Inflammatory macrophage treated with lipopolysaccharide for 4 hours (primary cell): ENCODE measurements at places on chromosomes 16 and 17.
A peak's percentile ranks its signal among the peaks of the same experiment; 100 is the strongest.

DNA sequence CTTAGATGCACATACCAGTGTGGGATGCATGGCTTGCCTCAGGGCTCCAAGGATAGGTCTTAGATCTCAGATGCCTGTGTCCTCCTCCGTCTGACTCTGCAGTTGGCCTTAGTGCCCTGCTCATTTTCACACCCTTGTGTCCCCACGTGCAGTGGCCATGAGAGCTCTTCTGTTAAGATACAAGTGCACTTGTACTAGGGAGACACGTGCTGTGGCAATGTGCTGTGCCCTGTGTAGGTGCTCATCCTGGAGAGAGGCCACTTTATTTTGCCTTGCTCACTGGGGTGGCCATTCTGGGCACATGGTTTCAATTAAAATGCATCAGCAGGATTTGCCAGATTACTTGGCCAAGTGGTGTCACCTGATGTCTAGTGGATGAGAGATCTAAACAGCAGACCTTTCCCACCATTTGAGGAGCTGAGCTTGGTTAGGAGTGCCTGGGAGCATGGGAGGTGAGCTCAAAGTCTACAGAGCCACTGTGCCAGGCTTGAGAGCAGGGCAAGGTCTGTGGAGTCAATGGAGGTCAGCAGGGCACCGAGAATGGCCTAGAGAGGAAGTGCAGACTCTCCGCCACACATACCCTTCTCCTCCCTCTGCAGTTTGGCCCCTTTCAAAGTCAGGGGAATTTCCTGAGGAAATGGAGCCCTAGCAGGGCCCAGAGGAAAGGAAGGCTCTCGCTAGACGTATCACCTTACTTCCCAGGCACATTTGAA lies 25.2 kb upstream of the SMPD3 start:
- DNase-seq: peak; percentile 69

- DNase-seq: no peak
Observed at GRCh38 chr17:76545918-76546555, 6.2 kb downstream of the PRCD start.

DNA sequence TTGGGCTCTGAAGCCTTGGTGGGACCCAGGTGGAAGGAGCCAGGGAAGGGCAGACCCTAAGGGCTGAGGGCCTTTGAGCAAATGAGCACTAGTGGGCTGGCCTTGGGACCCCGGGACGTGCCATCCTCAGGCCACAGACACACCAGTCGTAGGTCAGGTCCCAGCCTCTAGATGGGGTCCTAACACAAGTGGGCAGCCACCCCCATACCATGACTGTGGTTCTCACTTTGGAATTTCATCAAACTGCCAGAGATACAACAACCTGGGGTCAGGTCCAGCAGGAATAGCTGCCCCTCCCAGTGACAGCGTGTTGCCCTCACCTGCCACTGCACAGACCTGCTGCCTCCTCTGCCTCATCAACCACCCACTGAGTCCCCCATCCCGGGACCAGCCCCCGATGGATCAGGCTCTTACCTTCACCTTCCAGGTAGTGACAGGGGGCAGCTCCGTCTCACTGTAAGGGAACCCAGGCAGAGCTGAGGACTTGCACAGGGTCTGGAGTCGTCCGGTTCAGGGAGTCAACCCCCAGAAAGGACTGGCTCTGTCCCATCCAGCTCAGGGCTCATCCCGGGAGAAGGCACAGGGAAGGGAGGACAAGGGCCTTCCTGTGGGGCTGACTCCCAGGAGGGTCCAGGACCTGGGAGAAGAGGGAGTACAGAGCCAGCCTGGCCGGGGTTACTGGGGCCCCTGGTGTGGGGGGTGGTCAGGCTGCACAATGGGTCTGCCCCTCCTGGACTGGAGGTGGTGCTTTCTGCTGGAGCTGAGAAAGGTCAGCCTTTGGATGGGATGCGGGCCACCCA lies 40.0 kb downstream of the LGALS9 start:
- DNase-seq: no peak

GRCh38 chr17:2243953-2244352 lies 59.6 kb downstream of the SMG6 start:
- DNase-seq: no peak

DNA sequence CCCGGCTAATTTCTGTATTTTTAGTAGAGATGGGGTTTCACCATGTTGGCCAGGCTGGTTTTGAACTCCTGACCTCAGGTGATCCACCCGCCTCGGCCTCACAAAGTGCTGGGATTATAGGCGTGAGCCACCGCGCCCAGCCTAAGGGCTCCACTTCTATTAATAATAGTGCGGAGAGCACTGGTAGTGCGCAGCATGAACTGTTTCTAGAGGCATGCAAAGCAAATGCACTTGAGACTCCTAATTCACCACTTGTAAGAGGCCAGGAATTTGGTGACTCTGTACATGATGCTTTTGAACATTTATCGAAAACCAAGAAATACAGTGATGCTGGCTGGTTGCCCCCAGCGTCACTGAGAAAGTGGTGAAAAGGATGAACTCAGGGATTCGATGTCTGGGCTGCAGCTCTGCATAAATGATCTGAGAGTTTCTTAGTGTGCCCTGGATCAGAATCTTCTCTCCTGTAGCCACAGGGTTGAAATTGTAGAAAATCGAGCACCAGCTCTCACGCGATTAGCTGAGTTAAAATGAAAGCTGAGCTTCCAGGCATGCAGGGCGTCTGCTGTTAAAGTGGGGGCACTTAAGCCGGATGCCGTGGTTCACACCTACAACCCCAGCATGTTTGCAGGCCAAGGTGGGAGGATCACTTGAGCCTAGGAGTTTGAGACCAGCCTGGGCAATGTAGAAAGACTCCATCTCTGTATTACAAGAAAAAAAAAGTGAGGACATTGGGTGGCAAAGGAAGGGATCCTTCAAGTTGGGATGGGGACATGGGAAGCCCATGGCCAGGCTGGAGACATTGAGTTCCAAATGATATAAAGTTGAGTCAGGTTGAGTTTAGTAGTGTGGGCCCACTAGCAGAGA lies 4.8 kb downstream of the RNF213 start:
- no peak for DNase-seq
